Renal pelvis (tissue), 12 donors: ENCODE measurements at places on chromosomes 3 and 15. TPM values are rescaled to one million over a fixed set of nuclear protein-coding genes. Genes with fewer than 3 reads are reported as not detected.

DNA sequence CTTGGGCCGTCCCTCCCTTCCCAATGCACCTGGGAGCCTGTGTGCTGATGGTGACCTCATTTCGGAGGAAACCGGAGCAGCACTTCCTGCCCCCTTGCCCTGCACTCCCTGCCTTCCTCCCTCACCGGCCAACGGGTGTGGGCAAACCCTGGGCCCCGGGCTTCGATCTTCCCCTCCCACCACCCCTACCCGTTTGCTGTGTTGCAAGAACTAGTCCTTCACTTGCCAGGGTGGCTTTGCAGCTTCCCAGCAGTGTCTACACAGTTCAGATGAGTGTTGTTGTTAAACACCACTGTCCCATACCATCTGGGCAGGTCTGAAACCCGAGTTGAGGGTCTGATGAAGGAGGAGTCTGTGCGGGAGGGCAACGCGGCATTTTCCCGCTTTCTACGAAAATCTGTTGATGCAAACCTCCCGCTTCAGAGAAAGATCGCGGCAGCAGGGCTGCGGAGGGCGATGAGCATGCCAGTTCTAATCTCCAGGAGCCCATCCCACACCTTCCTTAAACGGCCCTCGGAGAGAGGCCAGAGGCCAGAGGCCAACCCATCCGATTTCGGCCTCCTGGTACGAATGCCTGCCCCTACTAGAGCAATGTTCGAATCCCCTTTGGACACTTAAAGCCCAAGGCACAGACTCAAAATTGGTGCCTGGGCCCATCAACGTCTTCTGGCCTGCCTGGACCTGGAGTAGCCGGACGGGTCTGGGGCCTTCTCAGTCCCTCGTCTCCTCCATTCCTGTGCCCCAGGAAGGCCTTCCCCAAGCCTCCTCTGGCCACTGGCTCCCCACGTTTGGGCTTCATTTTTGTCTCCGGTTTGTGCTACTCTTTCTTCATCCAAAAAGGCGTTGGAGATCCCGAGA lies 35.7 kb upstream of the POLG start:
- DNase-seq = no peak

DNA sequence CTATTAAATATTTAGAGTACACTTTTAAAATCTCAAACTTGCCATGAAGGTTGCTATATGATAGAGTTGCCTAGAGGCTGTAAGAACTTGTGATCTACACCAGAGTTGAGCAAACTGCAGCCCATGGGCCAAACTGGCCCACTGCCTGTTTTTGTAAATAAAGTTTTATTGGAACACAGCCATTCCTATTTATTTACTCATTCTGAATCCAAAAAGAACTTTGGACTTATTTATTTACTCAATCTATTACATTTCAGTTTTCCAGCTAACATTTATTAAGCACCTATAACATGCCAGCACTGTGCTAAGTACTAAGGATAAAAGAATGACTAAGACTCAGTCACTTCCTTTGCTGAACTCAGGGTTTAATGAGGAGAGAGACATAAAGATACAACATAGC lies 403.6 kb downstream of the ERC2 start:
- DNase-seq = no peak

DNA sequence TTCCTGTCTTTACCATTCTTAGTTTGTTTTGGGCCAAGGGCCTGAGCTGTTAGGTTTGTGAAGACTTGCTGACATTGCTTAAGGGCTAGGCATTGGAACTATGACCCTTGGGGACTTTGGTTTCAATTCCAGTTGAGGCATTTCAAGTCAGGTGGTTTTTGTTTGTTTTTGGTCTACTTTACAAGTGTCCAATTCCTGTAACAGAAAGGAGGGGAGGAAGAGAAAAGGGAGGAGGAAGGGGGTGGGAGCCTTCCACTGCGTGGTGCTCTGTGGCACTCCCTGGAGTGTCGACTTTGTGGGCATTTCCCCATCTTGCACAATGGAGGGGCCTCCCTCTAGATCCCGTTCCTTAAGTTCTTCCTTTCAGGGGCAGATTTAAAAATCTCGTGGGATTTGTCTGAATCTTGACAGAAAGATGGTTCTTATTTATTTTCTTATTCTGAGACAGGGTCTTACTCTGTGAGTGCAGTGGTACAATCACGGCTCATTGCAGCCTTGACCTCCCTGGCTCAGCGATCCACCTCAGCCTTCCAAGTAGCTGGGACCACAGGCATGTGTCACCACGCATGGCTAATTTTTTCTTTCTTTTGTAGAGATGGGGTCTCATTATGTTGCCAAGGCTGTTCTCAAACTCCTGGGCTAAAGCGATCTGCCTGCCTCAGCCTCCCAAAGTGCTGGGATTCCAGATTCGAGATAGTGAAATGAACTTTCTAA lies 59.5 kb upstream of the RYK start:
- peak; percentile 76 for DNase-seq

DNA sequence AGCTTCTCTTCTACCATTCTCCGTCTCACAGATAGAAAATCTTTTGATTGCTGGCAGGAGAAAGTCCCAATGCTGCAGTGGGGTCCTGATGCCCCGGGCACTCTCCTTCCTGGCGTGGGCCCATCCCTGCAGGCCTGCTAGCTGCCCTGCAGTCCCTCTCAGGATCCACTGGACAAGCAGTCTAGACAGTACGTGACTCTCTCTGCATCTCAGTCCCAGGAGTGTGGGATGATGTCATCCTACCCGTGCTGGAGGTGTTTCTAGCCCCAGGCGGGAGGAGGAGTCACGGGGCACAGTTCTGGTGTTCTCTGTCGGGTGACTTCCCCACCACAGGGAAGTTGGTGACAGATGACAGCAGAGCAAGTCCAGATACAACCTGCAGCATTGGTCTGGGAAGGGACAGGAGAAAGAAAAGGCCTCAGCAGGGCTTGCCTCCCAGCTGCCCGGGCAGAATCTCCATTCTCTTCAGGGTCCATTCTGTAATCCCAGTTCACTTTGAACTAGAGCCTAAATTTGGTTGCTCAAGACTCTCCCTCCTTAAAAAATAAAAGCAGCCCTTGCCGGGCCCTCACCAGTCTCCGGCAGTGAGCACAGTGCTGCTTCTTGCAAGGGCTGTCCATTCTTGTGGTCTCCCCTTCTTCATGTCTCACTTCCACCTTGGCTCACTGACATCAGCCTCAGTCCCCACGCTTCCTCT lies 30.6 kb downstream of the SLC28A1 start:
- DNase-seq = peak; percentile 83

DNA sequence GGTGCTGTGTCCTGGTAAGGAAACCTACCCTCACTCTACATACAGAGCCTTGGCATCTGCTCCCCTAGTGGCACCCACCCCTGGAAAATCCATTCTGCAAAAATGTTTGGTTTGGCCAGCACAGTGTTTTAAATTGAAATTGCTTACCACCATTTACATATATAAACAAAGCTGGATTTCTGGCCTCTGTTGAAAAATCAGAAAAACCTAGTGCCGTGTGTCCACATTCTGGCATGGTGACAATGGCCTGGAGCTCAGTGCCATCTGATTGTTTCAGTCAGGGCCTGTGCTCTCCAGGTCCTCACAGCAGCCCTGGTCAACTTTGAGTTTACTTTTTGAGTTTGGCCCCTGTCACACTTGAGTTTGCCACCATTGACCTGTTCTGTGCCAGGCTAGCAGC lies 2.9 kb upstream of the IL17RC start:
- DNase-seq = no peak

DNA sequence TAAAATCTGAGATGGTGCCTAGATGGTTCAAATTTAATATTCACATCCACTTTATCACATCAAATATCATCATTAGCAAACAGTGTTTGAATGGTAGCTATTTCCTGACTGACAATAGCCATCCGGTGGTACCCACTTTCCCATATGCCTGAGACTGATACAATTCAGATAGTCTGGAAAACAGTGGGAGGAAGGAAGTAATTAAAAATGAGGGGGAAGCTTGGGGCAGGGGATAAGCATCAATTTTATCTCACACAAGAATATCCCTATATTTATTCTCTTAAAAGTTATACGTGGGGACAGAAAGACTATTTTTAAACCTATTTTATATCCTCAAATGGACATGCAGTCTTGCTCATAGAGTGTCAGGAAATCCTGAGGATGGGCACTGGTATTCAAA lies 122.5 kb upstream of the GAP43 start:
- no peak for DNase-seq

DNA sequence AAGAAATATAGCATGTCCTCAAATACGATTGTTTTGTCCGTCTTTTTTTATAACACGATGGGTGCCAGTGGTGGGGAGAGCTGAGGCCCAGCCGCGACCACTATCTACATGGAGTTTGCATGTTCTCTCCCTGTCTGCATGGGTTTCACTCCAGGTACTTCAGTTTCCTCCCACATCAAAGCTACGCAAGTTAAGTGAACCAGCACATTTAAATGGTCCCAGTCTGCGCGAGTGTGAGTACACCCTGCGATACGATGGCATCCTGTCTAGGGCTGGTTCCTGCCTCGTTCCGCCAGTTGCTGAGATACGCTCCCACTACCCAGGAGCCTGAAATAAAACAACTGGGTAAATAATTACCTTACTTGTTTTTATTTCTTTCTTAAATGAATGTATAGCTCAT lies 40.6 kb downstream of the ATP13A3 start:
- DNase-seq = no peak

DNA sequence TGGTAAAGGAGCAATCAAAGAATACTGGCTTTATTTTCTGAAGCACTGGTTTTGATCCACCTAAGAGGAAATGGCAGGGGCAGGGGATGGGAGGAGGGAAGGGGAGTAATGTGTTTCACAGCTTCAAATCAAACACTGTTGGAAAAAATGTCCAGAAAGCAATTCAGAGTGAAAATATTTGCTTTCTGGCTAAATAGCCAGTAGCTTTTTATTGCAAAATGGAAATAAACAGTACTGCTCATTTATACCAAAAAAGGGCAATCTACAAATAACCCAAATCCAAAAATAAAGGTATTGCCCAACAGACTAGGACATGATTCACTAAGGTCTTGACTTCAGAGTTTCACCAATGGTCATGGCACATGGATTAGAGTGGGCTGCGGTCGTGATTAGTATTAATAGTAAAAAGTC lies 279.3 kb upstream of the THBS1 start:
- DNase-seq = no peak

GRCh38 chr3:105842943-105843342 lies 25.9 kb downstream of the CBLB start:
- no peak for DNase-seq

GRCh38 chr3:150687613-150688012 lies 16.1 kb downstream of the ERICH6 start:
- DNase-seq = no peak

GRCh38 chr3:129967761-129968160 lies 6.8 kb upstream of the TRH start:
- DNase-seq = no peak

DNA sequence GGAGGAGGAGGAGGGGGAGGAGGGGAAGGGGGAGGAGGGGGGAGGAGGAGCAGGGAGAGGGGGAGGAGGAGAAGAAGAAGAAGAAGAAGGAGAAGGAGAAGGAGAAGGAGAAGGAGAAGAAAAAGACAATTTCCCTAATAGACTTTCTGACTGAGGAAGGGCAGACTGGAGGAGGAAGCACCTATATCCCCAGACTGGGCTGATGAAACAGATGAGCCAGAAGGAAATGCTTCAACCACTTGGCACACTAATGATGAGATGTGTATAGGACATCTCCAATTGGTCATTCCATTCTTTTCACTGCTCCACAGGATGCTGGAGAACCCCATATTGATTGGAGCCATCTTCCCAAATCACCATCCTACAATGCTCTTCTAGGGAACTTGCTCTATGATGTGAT lies 69.9 kb downstream of the LYZL4 start:
- no peak for DNase-seq

GRCh38 chr15:56759450-56759845 lies 26.1 kb upstream of the ZNF280D start:
- DNase-seq = no peak

DNA sequence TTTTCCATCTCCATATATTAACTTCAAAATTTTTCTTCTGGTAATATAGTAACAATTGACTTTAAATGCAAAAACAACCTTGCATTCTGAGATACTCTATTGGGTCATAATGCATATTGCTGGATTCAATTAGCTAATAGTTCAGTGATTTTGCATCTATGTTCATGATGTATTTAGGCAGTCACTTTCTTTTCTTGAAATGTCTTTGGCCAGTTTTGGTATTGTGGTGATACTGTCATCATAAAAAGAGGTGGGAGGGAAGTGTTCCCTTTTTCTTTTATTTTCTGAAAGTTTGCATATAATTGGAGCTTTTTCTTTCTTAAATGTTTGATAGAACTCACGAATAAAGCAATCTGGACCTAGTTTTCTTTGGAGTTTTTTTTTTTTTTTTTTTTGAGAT lies 67.4 kb upstream of the ZNF148 start:
- no peak for DNase-seq

DNA sequence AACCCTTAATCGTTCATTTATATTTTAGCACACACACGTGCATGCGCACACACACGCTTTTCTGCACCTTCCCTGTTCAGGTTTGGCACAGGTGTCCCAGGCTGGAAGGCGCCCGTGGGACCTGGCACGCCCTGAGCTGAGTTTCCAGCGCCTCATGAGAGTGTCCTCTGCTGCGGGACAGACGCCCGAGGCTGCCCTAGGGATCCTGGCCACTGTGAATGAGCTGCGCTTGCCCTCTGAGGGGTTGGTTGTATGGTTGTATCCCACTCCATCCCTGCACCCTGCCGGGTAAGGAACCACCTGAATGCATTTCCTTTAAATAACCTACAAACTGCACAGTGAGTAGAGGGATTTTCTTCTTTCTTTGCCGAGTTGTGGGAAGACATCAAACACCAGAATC lies 12.2 kb upstream of the MEX3B start:
- no peak for DNase-seq

DNA sequence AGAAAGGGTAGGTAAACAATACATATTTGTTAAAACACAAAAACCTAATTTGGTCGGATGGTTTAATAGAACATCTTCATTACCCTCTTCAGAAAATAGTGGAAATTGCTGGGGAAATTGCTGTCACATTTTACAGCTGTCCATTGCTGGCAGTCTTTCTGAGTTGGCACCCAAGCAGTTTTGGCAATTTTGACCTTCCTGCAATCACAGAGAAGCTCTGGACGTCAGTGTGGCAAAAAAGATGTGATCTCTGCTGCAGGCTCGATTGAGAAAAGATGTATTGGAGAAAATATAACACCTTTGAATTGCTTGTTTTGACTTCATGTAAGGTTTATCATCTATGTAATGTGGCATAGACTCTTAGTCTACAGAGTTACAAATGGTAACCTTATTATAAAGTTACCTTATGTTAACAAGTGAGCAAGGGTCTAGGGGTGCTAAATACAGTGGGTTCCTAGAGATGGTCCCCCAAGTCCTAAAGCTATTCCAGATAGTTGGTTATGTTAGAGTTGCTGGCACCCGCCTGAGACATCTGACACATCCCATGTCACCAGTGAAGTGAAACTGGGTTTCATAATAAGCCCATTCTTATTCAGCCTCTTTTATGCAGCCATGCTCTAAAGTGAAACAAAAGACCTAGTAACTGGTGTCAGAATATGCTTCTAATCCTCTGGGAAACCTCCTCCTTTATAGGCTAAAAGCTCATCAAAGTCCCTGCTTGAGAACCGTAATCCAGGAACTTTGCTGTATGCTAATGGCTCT lies 14.0 kb downstream of the UBE2E1 start:
- no peak for DNase-seq

GRCh38 chr3:190323246-190323626 lies 990 bp upstream of the CLDN1 start:
- DNase-seq = no peak

Gene NRG4
- 8.3 TPM for polyA plus RNA-seq

Gene GNB5
- 17.0 TPM for polyA plus RNA-seq

Gene CX3CR1
- 3.9 TPM for polyA plus RNA-seq

Gene CTXN2
- 0.10 TPM for polyA plus RNA-seq

Gene MYNN
- polyA plus RNA-seq = 26.6 TPM

Gene CCR8
- not detected for polyA plus RNA-seq

Gene RBMS3
- polyA plus RNA-seq = 13.1 TPM

Gene TLR9
- 0.28 TPM for polyA plus RNA-seq
